Activated CD8-positive, alpha-beta memory T cell treated with anti-CD3 and anti-CD28 coated beads for 36 hours (primary cell): ENCODE measurements at places on chromosomes 2 and 18. TPM values are rescaled to one million over a fixed set of nuclear protein-coding genes. Genes with fewer than 3 reads are reported as not detected.

NGEF gene
- 0.10 TPM for total RNA-seq

GPR45 gene
- total RNA-seq: not detected

TRAPPC12 gene
- total RNA-seq: 66.4 TPM

CCDC74B gene
- 1.1 TPM for total RNA-seq

CIB4 gene
- total RNA-seq: not detected

DNAH6 gene
- total RNA-seq: 0.06 TPM

IL36G gene
- not detected for total RNA-seq

ATG9A gene
- 55.9 TPM for total RNA-seq

GAL3ST2 gene
- 0.21 TPM for total RNA-seq

CD207 gene
- total RNA-seq: not detected

CABLES1 gene
- total RNA-seq: 6.0 TPM

TSPYL6 gene
- total RNA-seq: not detected

TUBB6 gene
- 12.6 TPM for total RNA-seq

RGPD3 gene
- total RNA-seq: 0.06 TPM

ACAA2 gene
- total RNA-seq: 79.9 TPM

TUBA4A gene
- 221 TPM for total RNA-seq

KCNF1 gene
- total RNA-seq: not detected
